ENCODE measurements at places on chromosomes 3 and 15. TPM values are rescaled to one million over a fixed set of nuclear protein-coding genes. Genes with fewer than 3 reads are reported as not detected.

Gene REC114
- not detected for total RNA-seq

Gene NEK10
- 4.7 TPM for total RNA-seq

Gene PAQR5
- total RNA-seq = 9.4 TPM

Gene SOX2
- not detected for total RNA-seq

Gene CGNL1
- 4.0 TPM for total RNA-seq

Gene ROBO1
- 18.7 TPM for total RNA-seq

Gene FOXL2
- total RNA-seq = 3.1 TPM

Gene SNX22
- 0.16 TPM for total RNA-seq

Gene KBTBD8
- 4.3 TPM for total RNA-seq

Gene LMAN1L
- total RNA-seq = not detected

Gene MYH15
- 0.19 TPM for total RNA-seq

Gene SEMA3F
- 0.51 TPM for total RNA-seq

Gene TPRG1
- 1.4 TPM for total RNA-seq

Gene CD96
- total RNA-seq = 0.08 TPM

Gene PIGZ
- total RNA-seq = 3.1 TPM

Gene TLR9
- not detected for total RNA-seq

Gene FRMD5
- 2.2 TPM for total RNA-seq

Gene ARRDC4
- 30.6 TPM for total RNA-seq

Gene SLCO3A1
- not detected for total RNA-seq

Gene CHSY1
- 14.1 TPM for total RNA-seq

Gene RNU5B-1
- not detected for total RNA-seq

Gene TGM4
- not detected for total RNA-seq

Gene CHL1
- under 0.01 TPM for total RNA-seq
